ENCODE measurements at places on chromosomes 5 and 9.

DNA sequence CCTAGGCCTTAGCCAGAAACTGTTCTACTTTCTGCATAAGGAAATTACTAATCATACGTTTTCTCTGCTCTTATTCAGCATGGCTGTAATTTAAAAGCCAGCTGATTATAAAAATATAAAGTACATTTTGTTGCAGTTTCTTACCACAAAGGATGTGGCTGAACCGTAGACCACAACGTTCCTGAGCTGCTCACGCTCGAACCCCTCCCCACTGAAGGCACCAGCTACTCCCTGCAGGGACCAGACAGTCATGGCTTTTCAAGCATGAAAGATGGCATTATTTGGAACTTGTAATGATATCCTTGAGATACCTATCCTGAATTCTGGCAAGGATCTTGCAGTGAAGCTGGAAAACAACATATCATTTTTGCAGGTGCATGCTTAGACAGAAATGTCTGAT is 91.8 kb upstream of the DMRT1 start:
- DNase-seq, result no peak

- DNase-seq, result no peak
Measured at GRCh38 chr5:104498281-104498680, 935.7 kb upstream of the NUDT12 start.

GRCh38 chr5:139038613-139039305 is 159.4 kb downstream of the SIL1 start:
- no peak for DNase-seq

DNA sequence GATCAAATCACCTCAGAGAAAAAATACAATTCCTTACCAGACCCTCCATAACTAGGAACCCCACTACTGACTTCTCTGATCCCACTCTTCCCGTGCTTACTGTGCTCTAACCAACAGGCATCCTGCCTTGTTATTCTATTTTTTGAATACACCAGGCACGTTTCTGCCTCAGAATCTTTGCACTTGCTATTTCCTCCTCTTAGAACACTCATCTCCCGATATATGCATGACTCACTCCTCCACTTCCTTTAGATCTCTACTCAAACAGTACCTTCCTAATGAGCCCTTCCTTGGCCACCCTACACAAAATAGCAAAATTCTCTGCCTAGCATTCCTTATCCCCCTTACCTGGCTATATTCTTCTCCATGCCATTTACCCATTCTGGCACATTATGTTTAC is 43.9 kb downstream of the MAPKAP1 start:
- DNase-seq, result no peak

DNA sequence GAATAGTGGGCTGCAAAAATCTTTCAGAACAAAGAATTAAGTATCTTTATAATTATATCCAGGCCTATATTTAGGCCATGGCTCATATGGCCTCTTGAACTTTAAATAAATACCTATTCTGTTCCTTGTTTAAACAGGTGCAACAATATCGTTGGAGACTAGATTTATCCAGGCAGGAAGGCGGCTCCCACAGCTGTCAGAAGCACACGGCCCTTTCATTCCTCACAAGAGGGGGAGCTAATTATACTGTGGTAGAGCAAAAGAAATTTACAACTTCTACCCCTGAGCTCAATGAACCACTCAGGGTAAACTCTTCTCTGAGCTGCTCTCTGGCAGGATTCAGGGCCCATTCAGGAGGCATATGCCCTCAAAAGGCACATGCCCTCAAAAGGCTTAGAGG is 31.3 kb downstream of the TMEM174 start:
- DNase-seq, result no peak

- no peak for DNase-seq
Measured at GRCh38 chr9:4365055-4365454, 65.2 kb upstream of the GLIS3 start.

- DNase-seq, result no peak
Measured at GRCh38 chr5:130642461-130642860, 522.6 kb downstream of the HINT1 start.

- DNase-seq, result no peak
Measured at GRCh38 chr9:69155341-69156030, 18.6 kb upstream of the TJP2 start.

DNA sequence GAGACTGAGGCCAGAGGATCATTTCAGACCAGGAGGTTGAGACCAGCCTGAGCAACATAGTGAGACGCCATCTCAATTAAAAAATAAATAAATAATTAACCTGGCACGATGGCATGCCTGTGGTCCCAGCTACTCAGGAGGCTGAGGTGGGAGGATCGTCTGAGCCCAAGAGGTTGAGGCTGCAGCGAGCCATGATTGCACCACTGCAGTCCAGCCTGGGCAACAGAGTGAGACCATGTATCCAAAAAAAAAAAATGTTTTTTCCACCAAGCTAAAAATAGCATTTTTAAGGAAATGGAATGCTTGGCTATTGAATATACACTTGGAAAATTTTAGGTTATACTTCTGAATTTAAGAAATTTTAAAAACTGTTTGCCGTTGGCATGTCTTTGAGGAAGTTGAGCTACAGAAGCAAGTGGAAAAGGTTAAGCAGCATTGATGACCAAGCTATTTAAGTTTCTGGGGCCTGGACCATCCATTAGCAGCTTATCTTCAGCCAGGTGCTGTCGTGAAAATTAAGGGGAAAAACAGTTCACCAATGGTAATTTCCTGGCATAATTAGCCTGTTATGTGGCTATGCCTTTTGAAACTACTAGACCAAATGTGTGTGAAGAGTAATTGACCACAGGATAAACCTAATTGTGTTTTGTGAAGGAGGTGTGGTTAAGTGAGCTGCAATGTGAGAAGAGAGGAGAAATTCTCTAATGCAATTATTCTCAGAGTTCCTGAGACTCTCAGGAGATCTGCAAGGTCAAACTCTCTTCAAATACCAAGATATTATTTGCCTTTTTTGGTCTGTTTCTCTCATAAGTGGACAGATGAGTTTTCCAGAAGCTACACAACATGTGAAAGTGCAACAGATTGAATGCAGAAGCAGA is 21.0 kb downstream of the F2R start:
- DNase-seq, result no peak

DNA sequence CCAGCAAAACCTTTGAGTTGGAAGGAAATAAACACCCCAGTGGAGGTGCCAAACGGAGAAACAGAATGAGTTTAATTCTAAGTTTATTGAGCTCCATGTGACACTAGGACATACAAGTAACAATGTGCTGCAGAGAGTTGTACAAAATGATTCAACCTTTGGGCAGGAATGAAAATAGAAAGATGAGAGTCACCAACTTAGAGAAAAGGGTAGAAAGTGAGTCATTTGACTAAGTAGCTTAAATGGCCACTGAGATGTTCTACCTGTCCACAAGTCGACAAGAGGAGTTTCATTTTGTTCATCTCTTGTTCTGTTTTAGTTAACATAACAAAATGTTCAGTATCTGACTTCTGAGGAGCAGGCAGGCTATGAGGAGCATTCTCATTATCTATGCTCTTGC is 284.7 kb downstream of the NR2F1-AS1 start:
- no peak for DNase-seq

GRCh38 chr9:108322326-108323098 is 533.3 kb downstream of the ACTL7B start:
- no peak for DNase-seq

GRCh38 chr5:169795338-169795737 is 158.3 kb downstream of the DOCK2 start:
- no peak for DNase-seq

DNA sequence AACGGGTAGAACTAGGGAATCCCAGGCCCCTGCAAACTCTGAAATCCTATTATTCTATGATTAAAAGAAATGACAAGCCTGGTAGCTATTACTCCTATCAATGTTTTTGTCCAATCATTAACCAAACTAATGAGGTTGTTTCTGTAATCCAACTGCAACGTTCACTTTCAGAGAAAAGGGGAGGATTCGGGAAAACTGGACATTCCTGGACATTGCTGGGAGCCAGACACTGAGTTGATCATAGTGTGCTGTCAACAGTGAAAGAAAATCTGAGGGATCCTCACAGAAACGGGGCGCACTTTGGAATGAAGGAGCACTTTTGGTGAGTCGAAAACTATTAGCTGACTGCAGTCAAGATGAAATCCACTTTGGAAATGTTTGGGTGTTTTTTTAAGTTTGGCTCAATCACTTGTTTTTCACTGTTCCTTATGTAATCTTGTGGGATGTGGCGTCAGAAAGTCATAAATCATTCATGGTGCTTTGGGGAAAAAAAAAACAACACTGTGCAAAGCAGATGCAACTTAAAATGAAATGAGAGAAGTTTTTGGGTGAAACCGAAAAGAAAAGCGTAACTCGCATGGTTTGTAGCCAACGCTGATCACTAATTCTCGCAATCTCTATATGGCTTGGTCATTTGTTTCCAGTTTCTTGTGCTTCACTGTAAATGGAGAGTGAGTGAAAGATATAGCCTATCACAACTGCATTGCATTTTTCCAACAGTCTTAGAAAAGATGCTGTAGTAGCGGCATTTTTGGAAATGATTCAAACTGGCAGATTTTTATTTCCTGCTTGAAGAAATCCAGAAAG is 51.2 kb upstream of the ADRA1B start:
- no peak for DNase-seq

- no peak for DNase-seq
Measured at GRCh38 chr5:43369651-43370050, 42.5 kb downstream of the CCL28 start.

DNA sequence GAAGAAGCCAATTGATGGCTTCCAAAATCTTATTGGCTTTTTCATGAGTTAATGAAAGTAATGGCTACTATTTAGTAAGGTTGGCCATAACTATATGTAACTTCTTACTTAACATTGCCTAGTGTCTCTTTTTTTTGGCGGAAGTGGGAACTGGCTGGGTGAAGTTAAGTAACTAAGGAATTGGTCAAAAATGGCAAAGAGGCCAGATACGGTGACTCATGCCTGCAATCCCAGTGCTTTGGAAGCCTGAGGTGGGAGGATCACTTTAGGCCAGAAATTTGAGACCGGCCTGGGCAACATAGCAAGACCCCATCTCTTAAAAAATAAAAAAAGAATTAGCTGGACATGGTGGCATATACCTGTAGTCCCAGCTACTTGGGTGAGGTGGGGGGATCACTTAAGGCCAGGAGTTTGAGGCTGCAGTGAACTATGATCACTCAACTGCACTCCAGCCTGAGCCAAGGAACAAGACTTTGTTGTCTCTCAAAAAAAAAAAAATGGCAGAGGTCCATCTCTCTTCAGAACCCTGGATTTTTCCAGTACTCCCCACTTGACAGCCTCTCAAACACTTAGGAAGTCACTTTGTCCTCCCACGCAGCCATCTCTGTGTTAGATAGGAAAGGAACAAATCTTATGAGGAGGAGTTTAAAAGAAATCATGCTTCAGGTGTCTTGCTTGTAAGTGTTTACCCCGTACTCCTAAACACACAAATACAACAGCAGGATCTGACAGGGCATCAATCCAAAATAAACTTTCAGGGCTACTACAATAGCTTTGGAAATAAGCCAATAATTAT is 75.7 kb downstream of the TEK start:
- DNase-seq, result no peak

- no peak for DNase-seq
Measured at GRCh38 chr9:96484521-96484931, 34.6 kb downstream of the HABP4 start.

- no peak for DNase-seq
Measured at GRCh38 chr5:160083501-160083900, 35.7 kb downstream of the PWWP2A start.

- no peak for DNase-seq
Measured at GRCh38 chr5:96120120-96120519, 158.5 kb upstream of the ELL2 start.

GRCh38 chr5:32612134-32612888 is 27.0 kb downstream of the SUB1 start:
- no peak for DNase-seq

DNA sequence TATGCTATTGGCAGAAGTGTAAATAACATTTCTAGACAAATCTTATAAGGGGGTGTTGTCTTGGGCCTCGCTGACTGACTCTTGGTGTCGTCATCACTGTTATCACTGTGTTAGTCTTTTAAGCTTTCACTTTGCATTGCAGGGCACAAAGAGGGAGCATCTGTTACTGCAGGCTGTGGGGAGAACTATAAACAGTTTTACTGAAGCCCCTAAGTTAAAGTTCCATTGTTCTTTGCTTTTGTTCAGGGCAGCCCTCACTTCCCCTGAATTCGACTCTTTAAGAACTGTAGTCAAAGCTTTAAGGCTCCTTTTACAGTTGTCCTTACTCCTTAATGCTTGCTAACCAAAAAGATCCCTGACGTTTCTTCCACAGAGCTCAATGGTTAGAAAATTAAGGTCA is 605.0 kb downstream of the RAB3C start:
- no peak for DNase-seq

DNA sequence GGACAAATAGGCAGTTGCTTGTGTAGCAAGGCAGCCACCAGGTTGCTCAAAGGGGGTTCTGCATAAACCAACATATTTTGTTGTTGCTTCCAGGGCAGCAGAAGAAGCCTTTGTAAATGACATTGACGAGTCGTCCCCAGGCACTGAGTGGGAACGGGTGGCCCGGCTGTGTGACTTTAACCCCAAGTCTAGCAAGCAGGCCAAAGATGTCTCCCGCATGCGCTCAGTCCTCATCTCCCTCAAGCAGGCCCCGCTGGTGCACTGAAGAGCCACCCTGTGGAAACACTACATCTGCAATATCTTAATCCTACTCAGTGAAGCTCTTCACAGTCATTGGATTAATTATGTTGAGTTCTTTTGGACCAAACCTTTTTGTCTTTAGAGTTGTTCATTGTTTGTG is 20.8 kb downstream of the CLTA start:
- DNase-seq, result no peak

DNA sequence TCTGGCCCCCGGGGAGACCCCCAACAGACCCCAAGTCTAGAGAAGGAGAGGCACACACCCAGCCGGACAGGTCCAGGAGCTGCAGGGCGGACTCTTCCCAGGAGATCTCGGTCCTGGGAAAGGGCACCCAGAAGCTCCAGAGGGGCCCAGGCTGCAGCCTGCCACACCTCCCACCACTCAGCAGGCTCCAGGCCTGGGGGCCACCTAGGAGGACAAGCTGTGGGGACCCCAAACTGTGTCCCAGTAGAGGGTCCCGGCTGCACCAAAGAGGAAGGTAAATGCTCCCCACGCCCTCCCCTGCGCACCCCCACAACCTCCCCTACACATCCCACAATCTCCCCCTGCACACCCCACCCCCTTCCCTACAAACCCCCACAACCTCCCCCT is 48.5 kb downstream of the PLEKHG4B start:
- no peak for DNase-seq

GRCh38 chr5:172669386-172670004 is 28.4 kb downstream of the NEURL1B start:
- no peak for DNase-seq

DNA sequence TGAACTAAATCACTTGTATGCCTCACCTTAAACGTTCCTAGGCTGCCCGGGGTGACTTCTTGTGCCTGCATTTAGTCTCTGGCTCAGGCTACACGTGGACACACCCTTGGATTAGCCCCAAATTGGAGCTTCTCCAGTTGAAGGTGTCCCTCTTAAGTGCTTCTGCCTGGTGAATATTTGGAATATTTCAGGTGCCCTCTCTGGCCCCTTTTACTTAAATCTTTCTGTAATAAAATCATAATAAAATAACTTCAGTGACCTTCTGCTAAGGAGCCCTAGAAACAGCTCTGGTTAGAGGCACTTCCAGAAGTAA is 74.3 kb upstream of the KLF9 start:
- DNase-seq, result no peak

All from hippocampal formation (tissue), 2 donors.